H9 (cell line): ENCODE measurements at places on chromosomes 4 and X. TPM values are rescaled to one million over a fixed set of nuclear protein-coding genes. Genes with fewer than 3 reads are reported as not detected.

DNA sequence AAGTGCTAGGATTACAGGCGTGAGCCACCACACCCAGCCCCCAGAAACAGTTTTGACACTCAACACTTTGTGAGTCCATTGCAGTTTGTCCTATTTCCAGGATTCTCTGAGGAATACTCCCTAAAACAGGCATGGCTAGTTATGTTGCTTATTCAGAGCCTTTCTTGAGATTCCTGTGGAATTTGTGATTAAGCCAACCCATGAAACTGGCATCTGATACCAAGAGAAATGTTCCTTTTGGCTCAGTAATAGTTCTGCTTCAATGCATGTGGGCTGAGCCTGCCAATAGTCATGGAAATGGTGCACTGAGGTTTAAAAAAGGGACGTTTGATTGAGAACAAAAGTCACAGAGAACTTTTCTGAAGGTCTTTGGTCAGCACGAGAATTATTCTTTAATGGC, 241.7 kb downstream of the PPP1R2C start:
- no peak for DNase-seq

- DNase-seq, result no peak
Measured at GRCh38 chrX:96713303-96713702, 28.7 kb downstream of the DIAPH2 start.

- no peak for DNase-seq
Measured at GRCh38 chr4:26899991-26900390, 39.4 kb downstream of the STIM2 start.

- no peak for DNase-seq
Measured at GRCh38 chrX:129574214-129574613, 34.2 kb downstream of the OCRL start.

DNA sequence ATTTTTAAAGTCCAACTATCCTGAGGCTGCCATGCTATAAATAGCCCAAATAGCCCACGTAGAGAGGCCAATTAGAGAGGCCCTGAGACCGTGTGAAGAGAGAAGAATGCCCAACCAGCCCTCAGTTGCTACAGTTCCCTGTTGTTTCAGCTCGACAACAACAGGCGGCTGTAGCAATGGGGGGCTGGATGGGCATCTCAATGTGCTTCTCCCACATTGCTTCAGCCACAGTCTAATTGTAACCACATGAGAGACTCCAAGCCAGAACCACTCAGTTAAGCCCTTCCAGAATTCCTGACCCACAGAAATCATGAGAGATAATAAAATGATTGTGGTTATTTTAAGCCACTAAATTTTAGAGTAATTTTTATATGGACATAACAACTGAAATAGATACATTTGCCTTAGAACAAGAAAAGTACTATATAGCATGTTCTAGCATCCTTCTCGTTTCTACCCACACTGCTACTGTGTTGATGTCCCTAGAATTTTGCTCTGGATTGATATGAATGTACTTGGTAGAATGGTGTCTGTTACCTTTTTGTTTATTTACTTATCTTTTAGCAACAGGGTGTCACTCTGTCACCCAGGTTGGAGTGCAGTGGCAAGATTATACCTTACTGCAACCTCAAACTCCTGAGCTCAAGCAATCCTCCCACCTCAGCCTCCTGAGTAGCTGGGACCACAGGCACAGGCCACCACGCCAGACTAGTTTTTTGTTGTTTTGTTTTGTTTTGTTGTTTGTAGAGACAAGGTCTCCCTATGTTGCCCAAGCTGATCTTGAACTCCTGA, 436.4 kb downstream of the BCOR start:
- no peak for DNase-seq

DNA sequence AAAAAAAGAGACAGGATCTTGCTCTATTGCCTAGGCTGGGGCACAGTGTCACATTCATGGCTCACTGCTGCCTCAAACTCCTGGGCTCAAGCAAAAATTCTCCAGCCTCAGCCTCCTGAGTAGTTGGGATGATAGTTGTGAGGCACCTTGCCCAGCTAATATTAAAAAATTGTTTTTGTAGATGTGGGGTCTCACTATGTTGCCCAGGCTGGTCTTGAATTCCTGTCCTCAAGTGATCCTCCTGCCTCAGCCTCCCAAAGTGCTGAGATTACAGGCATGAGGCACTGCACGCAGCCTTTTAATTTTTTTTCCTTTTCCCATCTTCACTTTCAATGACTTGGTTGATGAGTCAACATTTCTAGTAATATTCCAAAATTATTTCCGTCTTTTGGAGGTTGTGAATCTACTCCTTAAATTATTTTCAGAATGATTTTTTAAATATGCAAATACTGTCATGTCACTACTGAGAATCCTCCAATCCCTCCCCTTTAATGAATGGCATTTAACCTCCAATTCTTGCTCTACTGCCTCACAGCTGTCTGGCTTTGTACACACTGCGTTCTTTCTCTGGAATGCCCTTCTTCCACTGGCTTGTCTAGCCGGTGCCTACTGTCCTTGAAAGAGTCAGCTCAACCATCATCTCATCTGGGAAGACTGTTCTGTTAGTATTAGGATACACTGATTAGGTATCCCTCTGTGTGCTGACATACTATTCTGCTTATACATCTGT, 27.5 kb upstream of the DCTD start:
- no peak for DNase-seq

- DNase-seq, result no peak
Measured at GRCh38 chr4:103482893-103483292, 236.9 kb downstream of the TACR3 start.

DNA sequence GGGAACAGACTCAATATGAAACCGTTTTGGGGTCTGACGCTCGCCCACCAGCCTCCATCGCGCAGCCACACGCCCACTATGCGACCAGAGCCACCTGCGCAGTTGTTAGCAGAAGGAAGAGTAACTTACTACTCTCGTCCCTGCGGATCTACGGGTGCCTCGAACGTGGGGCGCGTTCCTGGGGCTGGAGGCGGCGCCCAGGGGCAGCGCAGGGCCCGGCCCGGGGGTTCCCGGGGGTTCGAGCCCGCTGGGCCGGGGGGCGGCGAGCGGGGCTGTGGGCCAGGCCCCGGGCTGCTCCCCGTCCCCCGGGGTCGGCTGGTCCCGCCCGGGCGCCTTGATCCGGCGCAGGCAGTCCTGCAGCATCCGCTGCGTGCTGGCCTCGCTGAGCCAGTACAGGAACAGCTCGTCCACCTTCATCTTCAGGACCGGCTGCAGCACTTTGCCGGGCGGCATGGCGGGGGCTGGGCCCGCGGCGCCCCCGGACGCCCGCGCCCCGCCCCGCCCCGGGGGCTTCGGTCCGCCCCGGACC, 404 bp downstream of the PPP2R3B start:
- no peak for DNase-seq

DNA sequence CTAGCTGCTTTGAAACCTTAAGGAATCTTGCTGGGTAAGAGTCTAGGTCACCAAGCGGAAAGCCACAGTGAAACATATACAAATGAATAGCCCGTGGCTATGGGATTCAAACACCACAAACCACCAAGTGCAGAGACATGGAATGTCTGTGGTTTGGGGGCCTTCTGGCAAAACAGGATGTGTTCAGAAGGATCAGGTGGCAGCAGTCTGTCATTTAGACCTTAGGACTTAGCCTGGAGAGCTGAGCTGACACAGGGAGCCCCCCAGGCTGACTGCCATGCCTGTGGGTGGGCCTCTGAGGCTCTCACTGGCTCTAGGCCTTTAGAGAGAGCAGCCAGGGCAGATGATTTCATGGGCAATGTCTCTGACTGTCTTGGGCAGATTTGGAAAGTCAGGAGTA, 225.6 kb downstream of the FBXW7 start:
- DNase-seq, result peak; percentile 30

DNA sequence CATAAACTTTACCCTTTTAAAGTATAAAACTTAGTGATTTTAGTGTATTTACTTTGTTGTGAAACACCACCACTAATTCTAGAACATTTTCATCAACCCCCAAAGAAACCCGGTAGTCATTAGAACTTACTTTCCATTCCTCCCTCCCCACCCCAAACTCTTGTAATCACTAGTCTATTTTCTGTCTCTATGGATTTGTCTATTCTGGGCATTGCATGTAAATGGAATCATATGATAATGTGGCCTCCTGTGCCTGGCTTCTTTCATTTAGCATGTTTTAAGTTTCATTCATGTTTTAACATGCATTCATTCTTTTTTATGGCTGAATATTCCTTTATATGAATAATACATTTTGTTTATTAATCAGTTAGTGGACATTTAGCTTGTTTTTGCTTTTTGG, 27.8 kb downstream of the BMP2K start:
- no peak for DNase-seq

GRCh38 chrX:71617742-71618141, 569 bp downstream of the CXCR3 start:
- no peak for DNase-seq

DNA sequence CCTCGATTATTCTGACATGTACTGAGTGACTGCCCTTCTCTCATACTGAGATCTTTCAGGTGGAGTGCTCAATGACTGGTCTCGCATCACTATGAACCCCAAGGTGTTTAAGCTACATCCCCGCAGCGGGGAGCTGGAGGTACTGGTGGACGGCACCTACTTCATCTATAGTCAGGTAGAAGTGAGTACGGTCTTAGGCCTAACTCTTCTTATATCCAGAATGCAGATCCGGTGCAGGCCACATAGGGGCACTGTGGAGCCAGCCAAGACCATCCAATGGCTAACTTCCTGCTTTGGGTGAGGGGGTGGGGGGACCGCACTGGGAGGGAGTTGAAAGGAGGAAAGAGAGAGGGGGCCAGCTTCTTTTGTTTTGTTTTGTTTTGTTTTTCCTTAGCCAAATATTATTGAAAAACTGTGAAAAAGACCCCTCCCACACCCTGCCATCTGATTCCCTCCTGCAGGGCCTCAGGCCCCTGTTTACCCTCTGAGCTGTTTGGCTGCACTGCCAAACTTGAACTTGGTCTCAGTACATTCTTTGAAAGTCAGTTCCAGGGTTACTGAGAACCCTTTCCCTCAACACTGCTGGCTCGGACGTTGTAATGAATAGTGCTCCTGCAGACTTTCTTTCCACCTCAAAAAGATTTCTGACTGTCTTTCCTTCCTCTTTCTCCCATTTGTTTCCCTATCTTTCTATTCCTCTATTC, 16.2 kb downstream of the AWAT2 start:
- DNase-seq, result peak; percentile 73

GRCh38 chr4:108361886-108362285, 193.2 kb upstream of the LEF1 start:
- no peak for DNase-seq

GRCh38 chr4:8150152-8151090, 8.2 kb downstream of the ABLIM2 start:
- no peak for DNase-seq

GRCh38 chr4:184355111-184355604, 119.2 kb downstream of the IRF2 start:
- DNase-seq, result peak; percentile 19

DNA sequence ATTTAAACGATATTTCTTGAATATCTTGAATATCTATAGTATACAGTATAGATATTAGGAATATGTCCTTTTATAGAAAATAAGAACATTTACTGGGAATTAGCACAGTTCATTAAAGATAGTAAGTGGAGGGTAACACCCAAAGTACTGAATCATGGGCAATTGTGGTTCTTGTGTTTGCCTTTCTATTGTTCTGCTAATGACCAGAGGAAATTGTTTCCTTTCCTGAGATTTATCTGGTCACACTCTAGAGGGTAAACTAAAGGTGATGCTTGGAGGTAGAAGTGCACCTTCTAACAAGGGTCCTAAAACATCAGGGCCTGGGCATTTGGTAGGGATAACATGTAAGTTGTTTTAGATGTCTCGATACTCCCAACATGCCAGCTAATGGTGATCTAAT, 241.3 kb upstream of the SFRP2 start:
- no peak for DNase-seq

DNA sequence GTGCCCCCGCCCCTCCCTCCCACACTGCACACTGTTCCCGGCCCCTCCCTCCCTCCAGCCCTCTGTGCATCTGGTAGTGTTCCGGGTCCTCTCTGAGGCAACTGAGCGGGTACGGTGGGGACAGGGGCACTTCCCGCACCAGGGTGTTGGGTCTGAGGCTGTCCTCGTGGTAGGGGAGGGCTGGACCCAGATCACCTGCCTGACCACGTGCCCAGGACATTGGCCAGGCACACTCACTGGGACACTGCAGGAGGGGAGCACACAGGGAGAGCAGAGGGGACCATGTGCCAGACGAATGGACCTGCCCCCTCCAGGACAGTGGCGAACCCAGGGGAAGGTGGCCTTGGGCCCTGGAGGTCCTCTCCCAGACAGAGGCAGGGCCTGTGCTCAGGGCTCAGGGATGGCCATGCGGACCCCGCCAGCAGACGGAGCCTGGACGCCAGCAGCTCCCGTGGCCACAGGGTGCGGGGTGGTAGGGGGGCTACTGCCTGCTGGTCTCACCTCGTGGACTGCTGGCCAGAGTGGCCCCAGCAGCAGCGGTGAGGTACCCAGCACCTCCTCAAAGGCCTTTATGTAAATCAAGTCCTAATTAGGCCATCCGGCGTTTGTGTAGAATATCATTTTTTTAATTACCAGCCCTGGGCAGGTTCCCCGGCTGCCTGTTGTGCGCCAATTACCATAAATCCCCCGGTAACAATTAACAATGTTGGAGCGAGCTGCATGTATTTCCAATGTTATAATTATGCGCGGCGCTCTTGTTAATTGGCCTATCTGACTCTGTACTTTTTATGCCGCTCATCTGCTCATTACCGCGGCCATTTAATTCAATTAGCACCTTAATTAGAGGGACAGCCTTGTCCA, 106.9 kb downstream of the FAM53A start:
- no peak for DNase-seq

DNA sequence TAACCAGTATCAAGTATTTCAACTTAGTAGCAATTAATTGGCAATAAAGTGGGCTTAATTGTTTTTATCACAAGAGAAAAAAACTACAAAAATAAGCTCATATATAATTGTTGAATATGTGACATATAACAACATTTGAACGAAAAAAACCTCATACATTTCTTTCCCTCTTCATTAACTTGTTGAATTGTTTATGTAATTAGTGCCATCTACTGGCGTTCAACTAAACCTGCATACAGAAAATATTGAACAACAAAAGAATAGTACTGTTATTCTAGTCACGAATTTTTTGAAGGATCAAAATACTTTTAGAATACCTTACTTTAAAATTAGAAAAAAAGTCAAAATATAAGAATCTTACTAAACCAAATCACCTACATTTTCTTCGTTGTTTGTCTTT, 586.5 kb upstream of the FTHL17 start:
- no peak for DNase-seq

DNA sequence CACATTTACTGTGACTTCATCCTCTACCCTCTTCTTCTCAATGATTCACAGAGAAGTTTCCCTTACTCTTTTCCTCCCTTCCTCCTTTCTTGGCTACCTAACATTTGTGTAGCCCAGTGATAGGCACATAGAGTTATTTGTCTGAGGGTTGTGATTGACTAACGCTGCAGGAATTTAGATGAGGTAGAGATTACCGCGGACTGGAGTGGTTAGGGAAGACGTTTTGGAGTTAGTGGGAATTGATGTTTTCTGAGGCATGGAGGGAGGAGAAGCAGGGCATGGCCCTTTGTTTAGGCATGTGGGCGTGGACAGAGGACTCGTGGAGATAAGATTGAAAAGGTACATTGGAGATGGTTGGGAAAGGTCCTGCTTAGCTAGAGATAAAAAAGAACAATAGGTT, 246.7 kb downstream of the GPAT3 start:
- DNase-seq, result no peak

- DNase-seq, result no peak
Measured at GRCh38 chr4:135269125-135269890, 1067.7 kb upstream of the PABPC4L start.

The L1CAM gene
- total RNA-seq, result 19.9 and 22.7 TPM in 2 replicates

The TEX13D gene
- 0.15 TPM in 1 of 2 replicates, not detected in the other for total RNA-seq

The TLR6 gene
- total RNA-seq, result 0.07 and 0.11 TPM in 2 replicates

The DMP1 gene
- not detected in 2 replicates for total RNA-seq

The RASSF6 gene
- total RNA-seq, result 0.15 and 0.22 TPM in 2 replicates

The F8A2 gene
- total RNA-seq, result not detected in 2 replicates

The DCHS2 gene
- 0.57 and 0.70 TPM in 2 replicates for total RNA-seq

The DCAF12L1 gene
- 4.2 and 5.1 TPM in 2 replicates for total RNA-seq

The POU4F2 gene
- not detected in 2 replicates for total RNA-seq

The FGFBP2 gene
- total RNA-seq, result not detected in 2 replicates

The XK gene
- total RNA-seq, result 0.85 and 0.97 TPM in 2 replicates
